ENCODE measurements at places on chromosomes 3 and 15. TPM values are rescaled to one million over a fixed set of nuclear protein-coding genes. Genes with fewer than 3 reads are reported as not detected.

GRCh38 chr3:42750834-42751233 is 22.2 kb downstream of the CCDC13 start:
- DNase-seq: no peak

DNA sequence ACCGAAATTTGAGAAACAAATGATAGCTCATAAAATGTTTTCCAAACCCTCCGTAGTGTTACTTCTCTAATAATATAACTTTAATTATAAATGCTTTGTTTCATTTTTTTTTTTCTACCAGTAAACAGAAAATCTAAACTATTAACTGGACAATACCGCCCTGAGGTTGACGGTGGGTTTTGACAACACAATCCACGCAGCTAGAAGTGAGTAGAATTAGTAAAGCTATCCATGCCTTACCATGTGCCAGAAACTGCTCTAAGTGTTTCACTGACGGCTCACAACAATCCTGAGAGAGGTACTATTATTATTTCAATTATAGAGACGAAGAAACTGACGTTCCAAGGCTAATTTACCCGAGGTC is 410 bp downstream of the NDUFAF1 start:
- no peak for DNase-seq

- no peak for DNase-seq
Measured at GRCh38 chr3:76547674-76548073, 492.2 kb upstream of the ROBO2 start.

DNA sequence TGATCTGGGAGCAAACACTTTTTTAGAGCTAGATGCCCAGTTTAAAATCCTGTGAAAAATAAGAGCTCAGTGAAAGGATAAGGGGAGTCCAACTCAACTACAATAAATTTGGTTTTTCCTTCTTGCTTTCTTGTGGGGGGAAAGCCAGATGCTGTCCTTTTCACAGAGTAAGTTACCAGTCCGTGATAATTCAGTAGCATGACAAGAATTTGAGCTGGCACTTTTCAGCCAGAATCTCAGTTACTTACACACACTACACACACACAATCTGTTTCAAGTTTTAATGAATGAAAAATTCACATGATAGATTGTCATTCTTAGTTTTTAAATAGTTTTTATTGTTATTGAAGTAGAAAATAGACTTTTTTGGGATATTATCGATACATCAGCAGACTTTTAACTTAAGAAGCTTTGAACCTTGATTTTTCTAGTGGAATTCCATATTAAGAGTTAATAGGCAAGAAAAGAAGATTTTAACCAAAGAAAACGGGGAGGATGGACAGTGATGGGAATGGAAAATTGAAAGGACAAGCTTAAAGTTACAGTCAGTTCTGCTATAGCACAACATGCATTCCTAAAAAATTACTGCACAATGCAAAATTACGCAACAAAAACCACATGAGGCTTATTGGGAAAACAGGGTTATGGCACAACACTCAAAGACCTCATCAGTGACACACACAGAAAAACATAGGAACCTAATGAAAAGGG is 47.0 kb downstream of the PSMD6 start:
- no peak for DNase-seq

GRCh38 chr3:123411340-123412040 is 37.4 kb downstream of the ADCY5 start:
- DNase-seq: no peak

DNA sequence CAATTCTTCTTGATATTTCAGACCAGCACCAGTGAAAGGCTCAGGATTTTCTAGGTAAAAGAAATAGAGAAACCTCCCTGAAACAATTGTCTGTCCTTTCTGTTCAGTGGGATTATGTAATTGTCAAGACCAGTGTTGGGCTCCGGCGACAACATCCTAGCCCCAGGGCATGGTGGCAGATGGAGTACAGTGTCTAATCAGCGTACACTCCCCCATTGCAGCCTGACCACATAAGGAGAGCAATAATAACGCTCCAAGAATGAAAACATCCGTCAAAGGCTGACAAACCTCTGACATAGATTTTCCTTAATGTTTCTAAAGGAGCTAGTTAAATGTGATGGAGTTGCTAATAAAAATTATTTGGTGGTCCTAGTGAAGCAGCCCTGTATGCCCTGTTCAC is 144.6 kb downstream of the EBLN2 start:
- DNase-seq: no peak

- no peak for DNase-seq
Measured at GRCh38 chr15:73906346-73907034, 19.8 kb upstream of the LOXL1 start.

DNA sequence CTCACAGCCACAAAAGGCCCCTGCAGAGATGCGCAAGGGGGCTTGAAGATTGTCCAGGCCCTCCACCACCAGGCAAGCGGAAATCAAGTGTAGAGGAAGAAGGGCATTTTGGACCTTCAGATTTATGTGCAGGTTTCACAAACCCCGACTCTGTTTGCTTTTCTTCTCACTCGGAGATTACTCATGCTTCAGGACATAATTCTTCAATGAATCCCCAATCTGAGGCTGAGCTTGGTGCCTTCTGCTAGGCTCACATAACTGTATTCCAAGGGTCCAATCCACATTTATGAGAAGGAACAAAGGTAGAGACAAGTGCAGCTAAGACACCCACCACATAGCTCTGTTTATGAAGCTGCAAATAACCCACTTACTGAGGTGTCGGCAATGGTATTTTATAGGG is 50.6 kb upstream of the NMNAT3 start:
- DNase-seq: no peak

DNA sequence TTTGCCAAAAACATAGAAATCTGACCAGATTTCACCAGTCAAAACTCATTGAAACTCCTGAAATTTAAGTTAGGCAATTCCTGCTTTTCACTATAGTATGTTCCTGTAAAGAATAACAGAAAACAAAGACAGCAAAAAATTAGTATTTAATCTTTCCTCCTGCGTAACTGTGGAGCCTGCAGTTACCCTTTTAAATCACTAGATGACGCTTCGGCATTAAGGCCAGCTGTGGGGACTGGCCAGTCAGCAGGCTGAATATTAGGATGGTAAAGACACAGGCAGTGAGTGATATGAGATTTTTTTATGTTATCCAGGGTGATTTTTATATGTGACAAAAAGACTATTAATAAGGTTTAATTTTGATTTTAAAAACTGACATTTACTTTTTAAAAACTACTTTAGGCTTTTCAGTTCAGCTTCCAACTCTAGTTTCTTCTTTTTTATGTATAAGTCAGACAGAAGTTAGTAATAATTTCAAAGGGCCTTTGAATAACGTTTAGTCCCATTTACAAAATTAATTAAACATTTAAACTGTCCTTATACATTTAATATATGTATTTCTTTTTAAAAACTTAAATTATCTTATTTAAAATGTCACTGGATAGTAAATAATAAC is 165.1 kb downstream of the PPM1L start:
- peak; percentile 66 for DNase-seq

DNA sequence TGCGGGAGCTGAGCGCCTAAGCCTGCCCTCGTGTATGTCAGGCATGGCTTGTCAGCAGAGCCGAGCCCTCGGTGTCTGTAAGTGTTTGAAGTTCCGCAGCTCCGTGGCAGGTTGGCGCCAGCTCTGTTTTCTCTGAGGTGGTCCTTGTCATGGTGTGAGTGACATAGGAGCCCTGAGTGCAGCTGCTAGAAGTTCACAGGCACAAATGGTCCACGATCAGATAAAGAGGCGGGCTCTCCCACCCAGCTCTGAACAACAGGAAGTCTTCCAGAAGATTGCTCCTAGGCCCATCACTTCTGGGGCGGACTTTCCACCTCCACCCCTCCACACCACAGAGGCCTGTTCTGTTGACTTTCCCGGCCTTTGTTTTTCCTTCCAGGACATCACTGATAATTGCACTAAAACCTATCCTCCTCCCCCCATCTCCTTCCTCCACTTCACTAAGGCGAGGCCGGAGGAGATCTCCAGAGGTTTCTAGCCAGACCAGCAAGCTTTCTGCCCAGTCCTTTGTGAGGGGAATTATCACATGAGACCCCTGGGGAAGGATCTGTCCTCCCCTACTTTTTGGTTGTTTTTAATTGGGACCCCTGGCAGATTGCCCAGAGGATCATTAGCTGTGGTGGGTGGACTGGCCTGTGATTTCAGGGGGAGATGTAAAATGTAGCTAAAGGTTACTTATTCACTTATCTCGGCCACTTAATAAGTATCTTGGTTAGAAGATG is 19.9 kb downstream of the ITPR1 start:
- DNase-seq: peak; percentile 1

The SEC61A1 gene
- total RNA-seq: 249 TPM

DNA sequence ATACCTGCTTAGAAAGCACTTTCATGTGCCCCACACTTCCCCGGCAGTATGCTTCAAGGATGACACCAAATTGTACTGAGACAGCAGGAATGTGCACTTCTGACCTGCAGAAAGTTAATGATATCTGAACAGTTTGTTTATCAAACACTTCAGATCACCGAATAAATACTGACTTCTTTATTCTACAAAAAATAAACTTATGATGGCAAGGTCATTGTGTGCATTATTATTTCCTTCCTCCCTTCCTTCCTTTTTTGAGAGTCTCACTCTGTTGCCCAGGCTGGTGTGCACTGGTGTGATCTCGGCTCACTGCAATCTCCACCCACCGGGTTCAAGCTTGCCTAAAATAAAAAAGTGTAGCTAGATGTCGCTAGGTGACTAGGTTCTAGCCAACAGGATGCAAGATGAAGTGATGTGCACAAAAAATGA is 80.3 kb downstream of the FAIM start:
- DNase-seq: no peak

DNA sequence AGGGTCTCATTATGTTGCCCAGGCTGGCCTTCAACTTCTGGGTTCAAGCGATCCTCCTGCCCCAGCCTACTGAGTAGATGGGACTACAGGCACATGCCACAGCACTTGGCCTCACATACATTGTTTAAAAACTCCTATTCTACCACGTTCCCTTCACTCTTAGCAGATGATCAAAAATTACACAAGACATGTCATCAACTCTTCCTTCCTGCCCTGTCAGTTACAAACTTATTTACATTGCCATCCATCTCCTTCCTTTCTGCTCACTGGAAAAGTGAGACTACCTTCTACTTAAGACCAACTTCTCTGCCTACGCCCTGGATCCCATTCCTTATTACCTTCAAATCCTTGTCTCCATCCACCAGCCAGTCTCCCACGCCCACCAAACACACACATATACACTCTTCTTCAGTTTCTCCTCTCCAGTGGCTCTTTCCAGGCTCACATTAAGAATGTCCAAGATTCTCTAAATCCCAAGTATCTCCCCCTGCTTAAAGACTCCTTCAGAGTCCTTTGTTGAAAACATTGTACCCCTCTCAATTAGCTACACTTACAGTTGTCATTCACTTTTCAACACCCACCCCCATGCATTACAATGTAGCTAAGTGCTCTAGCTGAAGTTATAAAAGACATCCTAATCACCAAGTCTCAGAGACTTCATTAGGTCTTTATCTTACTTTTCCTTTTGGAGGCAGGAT is 4.3 kb downstream of the PEAK1 start:
- DNase-seq: no peak

The GPR27 gene
- not detected for total RNA-seq

The ALS2CL gene
- total RNA-seq: 13.2 TPM
